ENCODE measurements at places on chromosomes 3 and 15.
A peak's percentile ranks its signal among the peaks of the same experiment; 100 is the strongest.

DNA sequence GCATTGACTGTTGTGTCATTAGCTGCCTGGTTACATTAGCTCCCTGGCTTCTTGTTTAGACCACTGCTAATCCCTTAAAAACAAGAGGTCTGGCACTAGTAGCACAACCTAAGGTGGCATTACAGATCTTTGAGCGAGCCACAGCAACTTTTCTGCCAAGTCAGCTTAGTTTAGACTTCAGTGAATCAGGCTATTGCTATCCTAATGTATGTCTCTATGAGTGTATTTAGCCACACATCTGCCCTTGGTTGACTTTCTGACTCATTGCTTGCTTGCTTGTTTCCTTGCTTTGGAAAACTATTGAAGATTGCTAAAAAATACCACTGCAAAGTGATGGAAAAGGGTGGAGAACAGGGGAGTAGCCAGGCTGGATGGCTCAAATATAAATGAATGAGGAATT lies 50.2 kb downstream of the CHP1 start:
- peak; percentile 93 for DNase-seq

DNA sequence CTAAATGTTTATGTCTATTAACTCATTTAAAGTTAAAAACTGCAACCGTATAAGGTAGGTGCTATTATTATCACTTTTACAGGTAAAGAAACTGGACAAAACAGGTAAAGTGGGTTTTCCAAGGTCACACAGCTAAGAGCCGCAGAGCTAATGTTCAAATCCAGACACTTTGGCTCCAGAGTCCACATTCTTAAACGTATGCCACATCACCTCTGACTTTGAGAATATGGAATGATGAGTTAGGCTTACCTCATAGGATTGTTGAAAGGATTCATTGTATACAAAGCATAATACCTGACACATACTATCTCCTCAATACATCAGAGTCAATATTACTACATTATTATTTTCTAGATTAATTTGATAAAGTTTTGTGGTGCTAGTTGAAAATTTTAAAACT lies 240.9 kb upstream of the STT3B start:
- DNase-seq, result no peak

DNA sequence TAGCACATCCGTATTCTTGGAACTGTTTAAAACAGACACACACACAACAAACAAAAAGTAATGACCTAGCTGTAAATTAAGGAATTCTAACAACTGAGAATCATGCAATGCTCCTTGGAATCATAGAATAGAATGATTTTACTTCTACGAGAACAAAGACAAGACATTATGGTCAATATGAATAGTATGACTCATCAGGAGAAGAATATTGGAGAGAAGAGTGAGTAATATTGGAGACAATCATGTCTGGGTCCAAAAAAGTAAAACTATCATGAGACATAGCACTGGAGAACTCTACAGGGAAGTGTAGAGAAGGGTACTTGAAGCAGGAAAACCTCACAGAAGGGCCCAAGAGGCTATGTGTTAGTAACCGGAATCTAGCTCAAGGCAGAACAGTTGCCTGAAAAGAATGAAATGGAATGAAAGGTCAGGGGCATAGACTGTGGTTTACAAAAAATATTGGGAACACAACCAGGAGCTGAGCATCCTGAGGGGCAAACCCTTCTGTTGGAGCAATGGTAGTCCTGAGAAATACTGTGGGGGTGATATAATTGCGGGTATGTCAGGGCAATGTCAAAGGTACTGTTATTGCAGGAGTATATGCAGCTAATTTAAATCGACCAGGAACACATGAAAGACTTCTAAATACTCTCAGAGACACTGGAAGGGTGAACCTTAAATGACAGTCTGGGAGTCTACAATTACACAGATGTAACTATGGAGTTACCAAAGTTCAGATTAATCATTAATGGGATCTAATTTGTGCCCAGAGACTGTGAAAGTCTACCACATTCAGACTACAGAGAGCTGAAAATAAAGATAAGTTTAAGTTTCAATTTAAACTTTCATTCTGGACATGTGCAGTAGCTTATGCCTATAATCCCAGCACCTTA lies 201.2 kb downstream of the BCHE start:
- no peak for DNase-seq

DNA sequence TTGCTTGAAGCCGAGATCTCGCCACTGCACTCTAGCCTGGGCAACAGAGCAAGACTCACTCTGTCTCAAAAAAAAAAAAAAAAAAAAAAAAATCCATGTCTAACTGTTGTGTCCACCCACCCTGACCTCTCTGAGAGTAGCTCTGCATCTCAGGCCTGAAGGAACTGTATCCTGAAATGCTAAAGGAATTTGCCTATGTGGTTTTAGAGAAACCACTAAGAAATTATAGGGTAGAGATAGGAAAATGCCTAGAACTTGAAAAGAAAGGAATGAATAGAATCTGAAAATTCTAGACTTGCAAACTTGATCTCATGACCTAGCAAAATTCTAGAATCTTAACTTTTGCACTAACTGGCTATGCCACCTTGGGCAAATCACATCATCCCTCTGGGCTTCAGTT lies 217.5 kb upstream of the ROPN1 start:
- DNase-seq, result no peak

- DNase-seq, result no peak
These were observed 163.4 kb upstream of the NR2E3 start for GRCh38 chr15:71646767-71647486.

- DNase-seq, result no peak
These were observed 55.4 kb downstream of the CYP19A1 start for GRCh38 chr15:51283026-51283425.

GRCh38 chr3:160016972-160017371 lies 28.3 kb downstream of the IL12A start:
- peak; percentile 67 for DNase-seq

- DNase-seq, result peak; percentile 14
These were observed 80.9 kb downstream of the TNIK start for GRCh38 chr3:171379281-171379680.

GRCh38 chr3:121943431-121943830 lies 49.2 kb downstream of the SLC15A2 start:
- DNase-seq, result no peak

DNA sequence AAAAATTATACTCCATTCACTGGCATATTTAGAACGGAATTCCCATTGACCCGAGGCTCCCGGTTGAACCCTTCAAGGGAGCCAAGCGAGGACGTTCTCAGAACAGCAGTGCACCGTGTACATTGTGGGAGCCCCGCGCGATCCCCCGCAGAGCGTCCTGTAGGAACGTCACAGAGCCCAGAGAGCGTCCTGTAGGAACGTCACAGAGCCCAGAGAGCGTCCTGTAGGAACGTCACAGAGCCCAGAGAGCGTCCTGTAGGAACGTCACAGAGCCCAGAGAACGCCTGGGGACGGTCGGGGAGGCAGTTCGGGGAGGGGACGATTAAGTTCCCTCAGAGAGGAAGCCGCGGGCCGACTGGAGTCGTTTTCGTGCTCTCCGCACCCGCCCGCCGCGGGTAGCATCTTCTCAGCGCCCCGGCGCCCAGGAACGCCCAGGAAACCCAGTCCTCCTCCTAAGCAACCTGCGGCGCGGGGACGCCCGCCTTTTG lies 506 bp upstream of the ATP1B3 start:
- peak; percentile 75 for DNase-seq

- DNase-seq, result peak; percentile 16
These were observed 11.5 kb downstream of the HGD start for GRCh38 chr3:120670576-120670975.

GRCh38 chr3:37467761-37468160 lies 293.4 kb upstream of the LRRFIP2 start:
- no peak for DNase-seq

GRCh38 chr3:107782054-107782453 lies 259.3 kb downstream of the BBX start:
- no peak for DNase-seq

DNA sequence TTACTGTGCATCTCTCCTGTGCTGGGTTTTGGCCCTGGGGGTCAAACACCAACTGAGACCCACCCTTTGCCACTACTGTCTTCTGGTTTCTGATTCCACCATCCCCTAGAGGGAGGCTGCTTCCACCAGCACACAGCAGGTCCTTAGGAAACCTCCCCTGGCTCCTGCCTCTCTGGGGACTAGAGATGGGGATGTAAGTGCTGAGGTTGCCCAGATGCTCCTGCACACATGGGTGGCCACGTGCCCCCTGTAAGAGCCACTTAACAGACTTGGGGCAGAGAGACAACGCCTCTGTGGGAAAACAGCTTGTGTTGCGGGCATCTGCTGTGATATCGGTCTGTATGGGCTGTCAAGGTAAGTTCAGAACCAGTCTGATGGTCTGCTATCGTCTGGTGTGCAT lies 83.4 kb downstream of the ATP2B2 start:
- DNase-seq, result no peak

DNA sequence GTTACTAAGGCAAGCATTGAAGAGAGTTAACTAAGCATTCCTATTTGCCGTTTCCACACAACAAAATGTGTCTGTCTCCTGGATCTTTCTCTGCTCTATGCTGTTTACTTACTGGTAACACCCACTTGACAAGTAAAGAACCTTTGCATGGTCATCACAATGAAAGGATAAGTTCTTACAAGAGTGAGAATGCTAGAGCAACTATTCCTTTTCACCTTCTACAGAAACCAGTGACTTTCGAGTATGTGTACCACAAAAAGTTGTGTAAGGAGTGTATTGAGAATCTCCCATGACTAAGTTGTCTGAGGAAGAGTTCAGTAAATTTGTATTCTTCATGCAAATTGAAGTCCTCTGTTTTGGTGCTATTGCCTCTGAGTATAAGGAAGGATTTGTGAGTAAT lies 10.8 kb downstream of the TIPARP start:
- DNase-seq, result peak; percentile 83

DNA sequence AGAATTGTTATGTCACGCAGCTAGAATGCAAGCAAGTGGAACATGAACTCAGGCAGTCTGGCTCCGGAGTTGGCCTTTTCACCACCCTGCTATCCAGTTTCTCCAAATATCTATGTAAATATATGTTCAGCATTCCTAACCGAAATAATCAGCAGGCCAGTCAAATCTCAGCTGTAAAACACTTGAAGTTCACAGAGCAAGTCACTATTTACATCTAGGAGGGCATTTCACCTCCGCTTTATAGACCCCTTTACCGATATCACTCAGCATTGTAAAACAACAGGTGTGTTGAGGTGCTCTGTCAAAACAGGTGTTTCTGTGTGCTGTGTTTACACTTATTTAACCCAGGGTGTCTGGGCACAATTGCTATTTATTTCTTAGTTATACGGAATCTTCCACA lies 12.2 kb upstream of the HES1 start:
- DNase-seq, result no peak

DNA sequence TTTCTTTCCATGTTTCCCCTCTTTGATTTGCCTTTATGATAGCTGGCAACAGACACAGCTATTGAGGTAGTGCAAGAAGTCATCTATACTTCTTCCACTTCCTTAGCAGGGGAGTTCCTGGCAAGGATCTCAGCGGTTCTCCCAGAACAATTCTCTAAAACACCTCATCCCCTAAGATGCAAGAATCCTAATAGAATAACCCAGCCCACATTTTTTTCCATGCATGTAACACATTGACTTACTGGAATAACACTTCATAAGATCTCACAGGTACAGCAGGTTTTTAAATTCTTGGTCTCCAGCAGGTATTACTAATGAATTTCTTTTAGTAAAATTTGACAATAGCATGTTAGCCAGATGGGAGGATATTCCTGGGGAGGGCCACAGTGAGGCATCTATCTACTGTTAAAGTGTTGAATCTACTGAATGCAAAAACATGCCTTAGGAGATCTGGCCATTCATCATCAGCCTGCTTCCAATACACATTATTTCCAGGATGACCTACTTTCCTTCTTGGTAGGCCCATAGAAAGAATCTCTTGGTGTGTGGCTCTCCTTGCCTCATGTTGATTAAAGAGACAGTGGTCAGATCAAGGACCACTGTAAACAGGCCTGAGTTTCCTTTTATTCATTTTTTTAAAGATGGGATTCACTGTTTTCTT lies 78.5 kb downstream of the RAD18 start:
- DNase-seq, result no peak

GRCh38 chr3:141410846-141411245 lies 42.5 kb downstream of the ZBTB38 start:
- DNase-seq, result peak; percentile 57

GRCh38 chr3:53843195-53844177 lies 2.7 kb downstream of the CHDH start:
- DNase-seq, result no peak

DNA sequence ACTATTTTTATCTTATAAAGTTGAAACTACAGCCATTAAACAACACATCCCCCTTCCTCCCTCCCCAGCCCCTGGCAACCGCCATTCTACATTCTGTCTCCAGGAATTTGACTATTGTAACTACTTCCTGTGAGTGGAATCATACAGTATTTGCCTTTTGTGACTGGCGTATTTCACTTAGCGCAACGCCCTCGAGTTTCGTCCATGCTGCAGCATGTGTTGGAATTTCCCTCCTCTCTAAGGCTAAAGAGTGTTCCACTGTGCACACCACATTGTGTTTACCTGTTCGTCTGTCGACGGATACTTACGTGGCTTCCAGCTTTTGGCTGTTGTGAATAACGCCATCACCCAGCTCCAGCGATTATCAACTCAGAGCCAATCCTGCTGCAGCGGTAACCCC lies 52.0 kb upstream of the DLG1 start:
- no peak for DNase-seq

- peak; percentile 55 for DNase-seq
These were observed 326.6 kb downstream of the ARPP21 start for GRCh38 chr3:35965908-35966307.

DNA sequence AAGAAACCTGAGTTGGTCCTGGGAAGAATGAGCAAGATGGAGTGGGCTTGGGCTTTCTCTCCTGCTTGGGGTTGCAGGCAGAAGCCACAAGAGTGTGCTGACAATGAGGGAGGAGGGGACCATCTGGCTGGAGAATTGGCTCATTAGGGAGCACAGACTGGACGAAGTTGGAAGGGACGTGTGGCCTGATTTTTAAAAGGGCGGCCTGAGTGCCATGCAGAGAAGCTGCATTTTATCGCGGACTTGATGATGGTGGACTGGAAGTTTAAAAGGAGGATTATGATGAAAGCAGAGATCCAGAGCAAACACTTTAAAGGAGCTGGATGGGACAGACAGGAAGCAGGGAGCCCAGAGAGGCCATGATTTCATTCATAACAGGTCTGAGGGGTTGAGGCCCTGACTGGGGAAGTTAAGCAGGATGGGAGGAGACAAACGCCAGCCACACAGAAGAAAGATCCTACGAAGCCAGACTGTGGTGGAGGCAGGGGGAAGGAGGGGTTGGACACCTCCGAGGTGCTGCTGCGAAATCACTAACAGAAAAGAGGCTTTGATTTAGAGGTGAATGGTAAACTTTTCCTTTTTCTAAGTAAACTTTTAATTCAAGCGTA lies 23.6 kb downstream of the TLNRD1 start:
- DNase-seq, result no peak

GRCh38 chr3:13095408-13095937 lies 22.2 kb upstream of the IQSEC1 start:
- DNase-seq, result no peak

DNA sequence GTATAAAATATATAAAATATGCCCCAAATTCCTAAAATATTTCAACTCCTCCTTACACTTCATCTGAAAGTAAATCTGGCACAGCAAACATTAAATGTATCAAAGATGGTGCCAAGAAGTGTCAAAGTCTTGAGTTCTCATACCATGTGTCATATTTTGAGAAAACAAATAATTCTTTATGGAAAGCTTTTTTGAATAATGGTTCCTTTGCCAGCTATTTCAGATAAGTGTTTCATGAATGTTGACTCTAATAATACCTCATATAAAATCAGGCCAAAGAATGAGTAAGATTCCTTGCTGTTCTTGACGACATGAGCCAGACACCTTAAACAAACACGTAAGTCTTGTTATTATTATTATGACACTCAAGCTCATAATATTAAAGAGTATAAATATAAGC lies 30.3 kb upstream of the ZNF385D start:
- DNase-seq, result no peak

Data from fibroblast of mammary gland (primary cell).